ENCODE measurements at places on chromosomes 2 and 18. TPM values are rescaled to one million over a fixed set of nuclear protein-coding genes. Genes with fewer than 3 reads are reported as not detected.

The RAB17 gene
- total RNA-seq, result not detected

The RAB31 gene
- 53.4 TPM for total RNA-seq

The SCG2 gene
- total RNA-seq, result 0.32 TPM

The RFX8 gene
- total RNA-seq, result 6.8 TPM

The AQP12B gene
- not detected for total RNA-seq

The AFTPH gene
- 26.5 TPM for total RNA-seq

The GPC1 gene
- total RNA-seq, result 84.5 TPM

The BUB1 gene
- 5.0 TPM for total RNA-seq

The IL1RL2 gene
- 0.97 TPM for total RNA-seq

The PID1 gene
- total RNA-seq, result 8.5 TPM

The COBLL1 gene
- 17.1 TPM for total RNA-seq

The ZBTB7C gene
- not detected for total RNA-seq

The PCARE gene
- not detected for total RNA-seq

The C18orf54 gene
- total RNA-seq, result 4.1 TPM

The FMNL2 gene
- total RNA-seq, result 30.1 TPM

The VWC2L gene
- not detected for total RNA-seq

The COL4A3 gene
- total RNA-seq, result not detected

The RNPEPL1 gene
- total RNA-seq, result 12.5 TPM

The CHCHD5 gene
- total RNA-seq, result 10.7 TPM

The FAM110C gene
- total RNA-seq, result under 0.01 TPM

The SLC16A14 gene
- under 0.01 TPM for total RNA-seq

The RIT2 gene
- total RNA-seq, result not detected

The ODC1 gene
- 39.3 TPM for total RNA-seq

The TMEFF2 gene
- under 0.01 TPM for total RNA-seq

The CAPG gene
- total RNA-seq, result 262 TPM

The CYTIP gene
- total RNA-seq, result not detected

The CRYGD gene
- total RNA-seq, result not detected

The SERPINB12 gene
- total RNA-seq, result 0.32 TPM

The AGXT gene
- not detected for total RNA-seq

The MDH1B gene
- 1.8 TPM for total RNA-seq

The G6PC2 gene
- total RNA-seq, result not detected

The HOXD12 gene
- not detected for total RNA-seq

The MZT2B gene
- 94.6 TPM for total RNA-seq

The PPP1R1C gene
- 1.9 TPM for total RNA-seq

The KCNK3 gene
- 3.0 TPM for total RNA-seq

The INPP5D gene
- total RNA-seq, result 0.36 TPM

The ALPP gene
- not detected for total RNA-seq

The KLF7 gene
- total RNA-seq, result 45.8 TPM

The ABCB11 gene
- under 0.01 TPM for total RNA-seq

The TRABD2A gene
- 0.36 TPM for total RNA-seq

The KCNJ13 gene
- not detected for total RNA-seq

The CYP1B1 gene
- total RNA-seq, result 157 TPM

The GEN1 gene
- total RNA-seq, result 9.4 TPM

The TSPYL6 gene
- not detected for total RNA-seq

The CYRIA gene
- 0.24 TPM for total RNA-seq

The ZSWIM2 gene
- total RNA-seq, result 0.81 TPM

The TRAF3IP1 gene
- 9.4 TPM for total RNA-seq
